Tracheal epithelial cell (primary cell): ENCODE measurements at places on chromosomes 6 and 20. TPM values are rescaled to one million over a fixed set of nuclear protein-coding genes. Genes with fewer than 3 reads are reported as not detected.

The RAB22A gene
- total RNA-seq, result 15.9 and 22.2 TPM in 2 replicates

The TXLNB gene
- total RNA-seq, result not detected in 2 replicates

The CDH22 gene
- total RNA-seq, result not detected in 2 replicates

The TRIM15 gene
- under 0.01 TPM in 1 of 2 replicates, not detected in the other for total RNA-seq

The SLC35F1 gene
- not detected in 2 replicates for total RNA-seq

The CDH26 gene
- total RNA-seq, result 0.72 and 2.3 TPM in 2 replicates

The CST2 gene
- total RNA-seq, result not detected in 2 replicates

The SULF2 gene
- 77.6 and 210 TPM in 2 replicates for total RNA-seq

The EYS gene
- total RNA-seq, result under 0.01 and 0.64 TPM in 2 replicates
